HepG2 (cell line): ENCODE measurements at places on chromosomes 1 and 21. TPM values are rescaled to one million over a fixed set of nuclear protein-coding genes. Genes with fewer than 3 reads are reported as not detected.

RHOC gene
- 64.3 and 67.4 TPM in 2 replicates for total RNA-seq

AGT gene
- 378 and 892 TPM in 2 replicates for total RNA-seq

HSPA6 gene
- not detected in 2 replicates for total RNA-seq

- DNase-seq, result no peak
Observed at GRCh38 chr1:79539001-79539400, 532.5 kb upstream of the ADGRL4 start.

KCNE2 gene
- not detected in 2 replicates for total RNA-seq

DNA sequence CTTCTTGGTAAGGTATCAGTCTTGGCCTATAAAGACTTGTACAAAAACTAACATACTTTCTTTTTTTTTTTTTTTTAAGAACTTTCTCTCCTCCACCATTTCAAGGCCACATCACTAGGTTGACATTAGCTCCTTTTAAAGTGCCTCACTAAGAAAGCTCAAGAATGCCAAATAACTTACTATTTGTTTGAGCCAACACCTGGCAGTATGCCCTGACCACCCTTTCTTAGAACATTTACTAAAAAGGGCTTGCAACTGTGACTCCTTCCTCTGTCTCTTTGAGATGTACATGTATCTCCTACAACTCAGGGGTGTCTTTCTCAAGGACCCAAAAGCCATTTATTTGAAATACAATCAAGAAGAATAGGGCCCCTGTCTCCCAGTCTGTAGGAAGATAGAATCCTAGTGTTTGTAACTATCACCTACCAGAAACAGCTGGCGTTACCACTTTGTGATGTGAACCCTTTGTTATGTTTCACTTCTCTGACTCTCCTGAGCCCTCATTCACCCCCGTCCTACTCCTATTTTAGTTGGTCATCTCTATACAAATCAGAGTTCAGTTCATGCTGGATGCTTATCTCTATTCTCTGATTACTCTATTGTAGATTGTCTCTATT, 12.2 kb upstream of the SAMD13 start:
- no peak for DNase-seq

PLXNA2 gene
- total RNA-seq, result 0.24 and 1.1 TPM in 2 replicates

DNA sequence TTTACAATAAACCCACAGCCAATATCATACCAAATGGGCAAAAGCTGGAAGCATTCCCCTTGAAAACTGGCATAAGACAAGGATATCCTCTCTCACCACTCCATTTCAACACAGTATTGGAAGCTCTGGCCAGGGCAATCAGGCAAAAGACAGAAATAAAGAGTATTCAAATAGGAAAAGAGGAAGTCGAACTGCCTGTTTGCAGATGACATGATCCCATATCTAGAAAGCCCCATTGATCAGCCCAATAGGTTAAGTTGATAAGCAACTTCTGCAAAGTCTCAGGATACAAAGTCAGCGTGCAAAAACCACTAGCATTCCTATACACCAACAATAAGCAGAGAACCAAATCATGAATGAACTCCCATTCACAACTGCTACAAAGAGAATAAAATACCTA, 235.5 kb downstream of the DPYD start:
- DNase-seq, result no peak
